Cardiac muscle cell (in vitro differentiated cells and primary cell): ENCODE measurements at places on chromosomes 6 and 20. TPM values are rescaled to one million over a fixed set of nuclear protein-coding genes. Genes with fewer than 3 reads are reported as not detected.

The KCNQ2 gene
- total RNA-seq = 13.7 and 18.0 TPM in 2 replicates

The CLPSL2 gene
- total RNA-seq = not detected in 2 replicates

The OGFRL1 gene
- total RNA-seq = 3.1 and 4.5 TPM in 2 replicates

The PROKR2 gene
- total RNA-seq = not detected in 2 replicates

The VSTM2L gene
- 136 and 321 TPM in 2 replicates for total RNA-seq

The KCNK15 gene
- total RNA-seq = 0.07 TPM in 1 of 2 replicates, not detected in the other

The SLC12A5 gene
- 7.6 and 8.3 TPM in 2 replicates for total RNA-seq

The ARMH2 gene
- not detected in 2 replicates for total RNA-seq

The ARFGAP1 gene
- total RNA-seq = 63.2 and 96.5 TPM in 2 replicates

The RSPH9 gene
- total RNA-seq = 2.1 and 2.9 TPM in 2 replicates

The C6orf118 gene
- 0.42 TPM in 1 of 2 replicates, not detected in the other for total RNA-seq

The MAFB gene
- total RNA-seq = 2.0 and 3.2 TPM in 2 replicates

The SIRPB1 gene
- total RNA-seq = not detected in 2 replicates

The PPP1R16B gene
- 0.07 and 0.15 TPM in 2 replicates for total RNA-seq

The RIPPLY2 gene
- 0.35 and 0.45 TPM in 2 replicates for total RNA-seq

The KATNA1 gene
- total RNA-seq = 11.5 and 16.1 TPM in 2 replicates

The GMPR gene
- 8.8 and 9.4 TPM in 2 replicates for total RNA-seq

The REV3L gene
- 14.0 and 23.3 TPM in 2 replicates for total RNA-seq

The LY6G6C gene
- total RNA-seq = not detected in 2 replicates

The HELZ2 gene
- 8.7 and 14.3 TPM in 2 replicates for total RNA-seq

The PRDM13 gene
- total RNA-seq = not detected in 2 replicates

The UST gene
- 2.9 and 4.0 TPM in 2 replicates for total RNA-seq

The VSX1 gene
- total RNA-seq = not detected in 2 replicates

The STAU1 gene
- total RNA-seq = 54.4 and 70.1 TPM in 2 replicates

The FNDC1 gene
- 0.25 and 0.30 TPM in 2 replicates for total RNA-seq

The HLA-DRB1 gene
- 0.28 and 0.63 TPM in 2 replicates for total RNA-seq

The DYNLT1 gene
- 86.5 and 102 TPM in 2 replicates for total RNA-seq

The PNPLA1 gene
- total RNA-seq = not detected in 2 replicates

The SLC22A2 gene
- total RNA-seq = 0.18 TPM in 1 of 2 replicates, not detected in the other

The OPRM1 gene
- not detected in 2 replicates for total RNA-seq

The GJE1 gene
- total RNA-seq = not detected in 2 replicates

The TINAG gene
- total RNA-seq = not detected in 2 replicates

The PIGT gene
- total RNA-seq = 84.6 and 87.4 TPM in 2 replicates
